Stimulated activated CD4-positive, alpha-beta T cell treated with anti-CD3 and anti-CD28 coated beads, Interleukin-1b, Interleukin-23, amount 100 ng/mL, for 48 hours (primary cell): ENCODE measurements at places on chromosomes 12 and 14.

DNA sequence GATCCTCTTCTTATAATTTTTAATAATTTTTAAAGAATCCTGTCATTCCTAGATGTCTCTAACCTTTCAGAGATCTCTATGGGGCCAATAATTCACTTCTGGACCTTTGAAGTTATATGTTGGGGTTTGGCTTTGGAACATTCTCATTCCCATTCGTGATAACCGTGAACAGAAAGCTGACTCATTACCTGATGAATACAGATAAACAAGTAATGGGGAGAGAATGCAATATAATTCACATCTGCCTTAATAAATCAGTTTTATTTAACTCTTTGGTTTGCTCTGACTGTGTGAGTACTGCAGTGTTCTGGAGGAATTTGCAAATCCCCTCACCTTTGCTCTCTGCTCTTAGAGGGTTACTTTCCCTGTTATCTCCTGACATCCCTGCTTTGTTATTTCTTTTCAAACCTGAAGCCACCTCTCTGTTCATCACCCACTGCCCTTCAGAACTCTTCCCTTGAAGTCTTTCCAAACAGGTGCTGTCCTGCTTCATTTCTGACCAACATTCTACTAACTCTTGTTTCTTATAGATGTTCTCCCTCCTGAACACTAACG is 79.6 kb upstream of the SLC38A2 start:
- no peak for DNase-seq

DNA sequence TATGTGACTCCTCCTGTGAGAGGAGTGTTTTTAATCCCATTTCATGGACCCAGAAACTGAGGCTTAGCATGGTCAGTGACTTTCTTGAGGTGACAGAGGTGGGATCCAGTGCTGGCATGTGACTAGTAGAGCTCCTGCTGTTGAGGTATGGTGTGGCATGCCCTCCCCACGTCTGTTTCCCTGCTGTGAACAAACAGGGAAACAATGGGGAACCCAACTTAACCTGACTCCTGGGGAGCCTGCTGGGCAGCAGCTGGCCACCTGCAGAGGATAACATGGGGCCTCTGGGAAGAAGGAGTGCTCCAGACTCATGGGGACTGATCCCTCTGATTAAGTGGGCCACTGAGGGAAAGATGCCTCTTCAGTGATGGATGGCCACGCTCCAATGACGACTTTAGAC is 114.0 kb downstream of the BEGAIN start:
- no peak for DNase-seq

DNA sequence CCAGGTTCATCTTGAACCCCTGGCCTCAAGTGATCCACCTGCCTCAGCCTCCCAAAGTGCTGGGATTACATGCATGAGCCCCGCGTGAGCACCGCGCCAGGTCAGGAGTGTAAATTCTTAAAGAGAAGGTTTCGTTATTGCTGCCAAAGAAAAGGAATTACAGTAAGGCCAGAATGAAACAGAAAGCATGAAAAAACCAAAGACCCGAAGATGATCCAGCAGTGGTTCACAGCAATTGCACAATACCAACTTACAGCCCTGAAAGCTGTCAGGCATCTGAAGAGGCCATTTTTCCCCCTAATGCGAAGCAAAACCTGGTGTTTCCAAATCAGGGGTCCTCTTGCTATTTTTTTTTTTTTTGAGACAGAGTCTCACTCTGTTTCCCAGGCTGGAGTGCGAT is 10.3 kb downstream of the RBM23 start:
- no peak for DNase-seq

DNA sequence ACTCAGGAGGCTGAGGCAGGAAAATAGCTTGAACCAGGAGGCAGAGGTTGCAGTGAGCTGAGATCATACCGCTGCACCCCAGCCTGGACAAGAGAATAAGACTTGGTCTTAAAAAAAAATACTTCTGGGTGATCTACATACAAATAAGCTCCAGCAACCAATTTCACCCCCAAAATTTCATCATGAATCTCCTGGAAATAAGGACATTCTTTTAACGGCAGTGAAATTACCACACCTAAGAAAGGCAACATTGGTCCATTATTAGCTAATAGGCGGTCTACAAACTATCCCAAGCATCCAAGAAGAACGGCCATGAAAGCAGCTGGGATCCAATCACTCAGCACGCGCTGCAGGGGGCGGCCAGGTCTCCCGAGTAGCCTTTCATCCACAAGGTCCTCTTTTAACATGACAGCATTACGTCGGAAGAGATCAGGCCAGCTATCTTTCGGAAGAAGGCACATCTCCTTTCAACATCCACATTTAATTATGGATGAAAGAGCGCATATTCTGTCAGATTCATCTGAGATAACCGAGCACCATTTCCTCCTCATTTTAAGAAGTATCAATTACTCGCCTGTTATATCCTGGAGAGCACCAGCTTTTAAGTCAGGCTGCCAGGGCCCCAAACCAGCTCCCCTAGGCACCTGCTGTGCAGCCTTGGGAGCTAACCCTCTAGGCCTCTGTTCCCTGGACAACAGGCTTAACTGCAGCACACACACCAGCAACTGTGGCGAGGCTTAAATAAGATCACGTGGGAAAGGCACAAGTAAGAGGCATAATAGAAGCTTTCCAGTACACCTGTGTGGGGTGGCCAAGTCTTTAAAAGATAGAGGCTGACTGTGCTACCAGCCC is 4.2 kb downstream of the SLC15A4 start:
- DNase-seq, result no peak

- no peak for DNase-seq
Measured at GRCh38 chr12:29610473-29611170, 113.1 kb upstream of the OVCH1 start.

DNA sequence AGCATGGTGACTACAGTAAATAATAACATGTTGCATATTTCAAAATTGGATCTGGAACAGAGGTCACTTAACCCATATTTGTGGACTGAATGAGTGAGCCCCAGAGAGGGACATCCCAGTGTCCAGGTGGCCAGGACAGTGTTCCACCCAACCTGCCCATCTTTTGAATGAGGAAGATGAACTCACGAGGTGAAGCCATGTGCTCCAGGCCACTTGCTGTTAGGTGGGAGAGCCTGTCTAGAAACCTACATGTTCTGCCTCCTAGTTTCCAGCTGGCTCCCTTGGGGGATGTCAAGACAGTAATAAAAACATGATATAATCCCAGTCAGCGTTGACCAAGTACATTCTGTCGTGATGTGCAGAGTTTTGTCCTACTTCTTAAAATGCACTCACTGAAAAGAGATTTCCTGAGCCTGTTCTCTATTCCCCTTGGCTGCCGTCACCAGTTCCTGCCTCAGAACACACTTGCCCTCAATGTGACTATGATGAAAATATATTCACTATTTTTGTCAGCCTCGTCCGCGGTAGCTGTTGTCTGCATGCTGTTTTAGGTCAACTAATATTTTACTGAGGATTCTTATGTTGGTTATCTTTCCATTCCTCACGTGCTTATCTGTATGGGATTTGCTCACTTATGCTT is 25.7 kb downstream of the TSPAN9 start:
- no peak for DNase-seq

GRCh38 chr12:113007166-113007565 is 28.8 kb downstream of the OAS2 start:
- DNase-seq, result no peak

GRCh38 chr12:109695416-109695815 is 18.2 kb upstream of the FAM222A start:
- no peak for DNase-seq

DNA sequence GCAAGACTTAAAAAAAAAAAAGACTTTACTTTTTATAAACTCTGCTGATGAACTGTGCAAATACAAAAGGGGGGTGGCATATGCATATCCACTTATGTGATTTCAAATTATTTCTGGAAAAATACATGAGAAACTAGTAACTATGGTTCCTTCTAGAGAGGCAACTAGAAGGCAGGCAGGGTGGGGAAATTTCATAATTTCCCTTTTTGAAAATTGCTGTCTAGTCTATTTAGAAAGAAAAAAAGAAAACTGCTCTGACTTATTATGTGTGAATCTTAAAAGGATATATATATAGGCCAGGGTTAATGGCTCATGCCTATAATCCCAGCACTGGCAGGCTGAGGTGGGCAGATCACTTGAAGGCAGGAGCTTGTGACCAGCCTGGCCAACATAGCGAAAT is 42.3 kb downstream of the ANAPC7 start:
- no peak for DNase-seq
